Activated naive CD4-positive, alpha-beta T cell treated with Interleukin-2 at 50 U/mL for 16 hours (primary cell): ENCODE measurements at places on chromosomes 11 and 22.
A peak's percentile ranks its signal among the peaks of the same experiment; 100 is the strongest.

GRCh38 chr22:38465673-38466490, 2.0 kb upstream of the KDELR3 start:
- DNase-seq = no peak

DNA sequence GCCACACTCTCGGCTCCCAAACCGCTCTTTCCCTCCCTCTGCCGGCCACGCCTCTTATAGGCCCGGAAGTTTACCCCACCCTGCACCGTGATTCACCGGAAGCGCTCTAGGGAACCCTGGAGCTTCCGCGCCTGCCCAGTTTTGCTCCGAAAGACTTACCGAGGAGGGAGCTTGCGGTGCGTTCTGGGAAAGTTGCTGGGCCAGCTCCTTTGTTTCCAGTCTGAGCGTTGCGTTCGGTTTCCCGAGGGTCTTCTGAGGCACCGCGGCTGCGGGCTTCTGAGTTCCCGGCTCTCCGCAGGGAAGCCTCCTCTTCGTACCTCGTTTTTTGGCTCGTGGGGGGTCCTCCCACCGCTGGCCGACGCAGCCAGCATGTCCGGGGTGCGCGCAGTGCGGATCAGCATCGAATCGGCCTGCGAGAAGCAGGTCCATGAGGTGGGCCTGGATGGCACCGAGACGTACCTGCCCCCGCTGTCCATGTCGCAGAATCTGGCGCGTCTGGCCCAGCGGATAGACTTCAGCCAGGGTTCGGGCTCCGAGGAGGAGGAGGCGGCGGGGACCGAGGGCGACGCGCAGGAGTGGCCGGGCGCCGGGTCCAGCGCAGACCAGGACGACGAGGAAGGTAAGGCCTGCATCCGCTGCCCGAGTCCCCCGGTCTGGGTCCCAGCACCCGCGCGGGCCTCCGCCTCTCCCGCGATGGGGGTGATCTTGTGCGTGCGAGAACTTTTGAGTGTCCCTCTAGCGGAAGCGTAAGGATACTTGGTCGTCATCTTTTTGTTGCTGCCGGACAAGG, at the start of gene MED17:
Gene MED17 (plus strand): TSS at position 138 of the 790 bp plus-strand sequence. CDS start 232 bp downstream, at position 370.
- peak; percentile 92 for DNase-seq

GRCh38 chr11:131546218-131546895, 175.9 kb downstream of the NTM start:
- DNase-seq = no peak

- peak; percentile 17 for DNase-seq
These were observed 1.0 kb downstream of the LMO1 start for GRCh38 chr11:8262552-8263108.
